ENCODE measurements at places on chromosomes 3 and 15. TPM values are rescaled to one million over a fixed set of nuclear protein-coding genes. Genes with fewer than 3 reads are reported as not detected.

Gene TMEM87A
- 82.8 TPM for total RNA-seq

DNA sequence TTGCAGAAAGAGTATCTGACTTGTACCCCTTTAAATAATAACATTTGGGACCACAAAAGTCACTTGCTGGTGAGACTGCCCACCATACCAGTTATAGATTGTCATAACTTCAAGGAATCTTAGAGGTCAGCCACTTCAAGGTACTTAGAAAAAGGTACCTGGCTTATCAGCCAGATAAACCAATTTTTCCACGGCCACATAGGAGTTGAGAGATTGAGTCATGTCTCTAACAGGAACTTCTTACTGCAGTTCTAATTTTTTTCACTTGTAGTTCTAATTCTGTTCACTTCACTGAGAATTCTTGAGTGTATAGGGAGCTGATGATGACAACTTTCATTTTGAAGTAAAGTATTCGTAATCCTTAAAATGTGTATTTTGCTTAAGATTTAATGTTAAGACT lies 317.1 kb upstream of the CBLB start:
- no peak for DNase-seq

DNA sequence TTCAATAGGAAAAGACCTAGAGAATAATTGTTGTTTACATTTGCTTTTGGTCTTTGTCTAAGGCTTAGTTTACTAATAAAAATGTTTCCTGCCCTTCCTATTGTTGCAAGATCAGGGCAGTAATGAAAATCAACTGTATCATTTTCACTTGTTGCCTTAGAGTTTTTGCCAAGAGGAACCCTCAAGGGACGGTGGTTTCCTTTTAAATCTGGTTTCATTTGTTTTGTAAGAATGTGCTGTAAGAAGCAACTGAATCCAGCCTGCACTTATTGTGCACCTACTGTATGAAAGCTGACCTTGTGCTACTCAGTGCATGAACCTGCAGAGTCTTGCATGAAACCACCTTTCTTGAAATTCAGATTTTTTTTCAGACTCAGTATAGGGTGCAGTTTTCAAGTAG lies 5.3 kb downstream of the IGF1R start:
- DNase-seq, result no peak

- no peak for DNase-seq
These were observed 59.2 kb upstream of the IL12A start for GRCh38 chr3:159929171-159930141.

All from left colon (tissue), 2 donors.